HCT116 (cell line): ENCODE measurements at places on chromosomes 2 and 18. TPM values are rescaled to one million over a fixed set of nuclear protein-coding genes. Genes with fewer than 3 reads are reported as not detected.

The APOB gene
- total RNA-seq = 1.6 TPM

- no peak for DNase-seq
- H3K27me3 ChIP-seq = no peaks in the 10 kb centered on the region
- H3K36me3 ChIP-seq = no peaks in the 10 kb centered on the region
Observed at GRCh38 chr2:11746807-11747459, 501 bp downstream of the LPIN1 start.

The ALPG gene
- 0.10 TPM for total RNA-seq

The MOGAT1 gene
- total RNA-seq = 0.22 TPM

The RAB27B gene
- 2.2 TPM for total RNA-seq

DNA sequence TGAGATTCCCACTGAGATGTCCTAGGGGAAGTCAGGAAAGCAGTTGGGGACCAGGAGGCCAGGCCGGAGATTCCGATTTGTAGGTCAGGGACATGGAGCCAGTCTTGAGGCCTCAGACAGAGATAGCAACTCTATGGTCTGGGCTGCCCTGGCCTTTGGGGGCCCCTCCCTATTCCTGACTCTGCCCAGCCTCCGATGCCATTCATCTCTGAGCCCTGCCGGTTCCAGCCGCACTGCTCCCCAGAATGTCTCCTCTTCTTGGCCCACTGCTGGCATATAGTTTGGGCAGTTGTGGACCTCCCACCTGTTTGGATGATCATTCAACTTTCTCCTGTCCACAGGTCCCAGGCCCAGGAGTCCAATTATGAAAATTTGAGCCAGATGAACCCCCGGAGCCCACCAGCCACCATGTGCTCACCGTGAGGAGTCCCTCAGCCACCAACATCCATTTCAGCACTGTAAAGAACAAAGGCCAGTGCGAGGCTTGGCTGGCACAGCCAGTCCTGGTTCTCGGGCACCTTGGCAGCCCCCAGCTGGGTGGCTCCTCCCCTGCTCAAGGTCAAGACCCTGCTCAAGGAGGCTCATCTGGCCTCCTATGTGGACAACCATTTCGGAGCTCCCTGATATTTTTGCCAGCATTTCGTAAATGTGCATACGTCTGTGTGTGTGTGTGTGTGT, 16.4 kb downstream of the SIGLEC15 start:
- H3K4me3 ChIP-seq = no peak overlapping the region
- H3K36me3 ChIP-seq = no peaks in the 10 kb centered on the region
- H3K27me3 ChIP-seq = no peaks in the 10 kb centered on the region
- H3K27ac ChIP-seq = no peak overlapping the region
